ENCODE measurements at places on chromosomes 3 and 15.

DNA sequence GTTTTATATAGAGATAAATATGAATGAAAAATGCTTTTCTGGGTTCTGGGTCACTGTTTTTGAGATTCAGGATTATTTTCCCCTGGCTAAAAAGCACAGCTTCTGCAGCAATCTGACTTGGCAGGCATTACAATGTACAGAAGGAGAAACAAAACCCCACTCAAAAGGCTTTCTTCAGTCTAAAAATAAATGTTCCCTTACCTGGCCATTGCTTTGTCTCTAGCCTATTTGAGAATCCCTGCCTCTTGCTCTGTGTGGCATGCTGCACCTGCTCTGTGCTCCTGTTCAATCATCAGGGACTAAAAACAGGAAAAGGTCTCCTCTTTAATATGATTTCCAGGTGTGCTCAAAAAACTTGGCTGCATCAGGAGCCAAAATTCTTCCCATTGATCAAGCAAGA is 187.4 kb upstream of the STAC start:
- no peak for DNase-seq

DNA sequence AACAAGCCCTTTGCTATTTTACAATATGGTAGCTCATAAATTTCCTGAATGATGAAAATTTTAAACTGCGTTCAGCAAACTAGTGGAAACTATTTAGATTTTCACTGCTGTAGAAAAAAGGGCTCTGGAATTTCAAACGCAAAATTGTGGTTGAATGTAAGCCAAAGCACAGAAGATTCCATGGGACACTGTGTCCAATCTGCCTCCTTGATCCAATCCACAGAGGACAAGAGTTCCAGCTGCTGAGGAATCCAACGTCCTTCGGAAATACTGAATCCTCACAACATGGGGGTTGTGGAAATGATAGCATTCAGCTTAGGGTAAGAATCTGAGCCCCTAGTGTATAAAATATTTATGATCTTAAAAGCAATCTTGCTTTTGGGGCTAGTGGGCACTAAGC is 161.0 kb downstream of the PLD1 start:
- no peak for DNase-seq

GRCh38 chr3:139227165-139227564 is 116.7 kb upstream of the MRPS22 start:
- DNase-seq = no peak

- no peak for DNase-seq
These were observed 4.2 kb downstream of the RAP2B start for GRCh38 chr3:153166206-153166605.

DNA sequence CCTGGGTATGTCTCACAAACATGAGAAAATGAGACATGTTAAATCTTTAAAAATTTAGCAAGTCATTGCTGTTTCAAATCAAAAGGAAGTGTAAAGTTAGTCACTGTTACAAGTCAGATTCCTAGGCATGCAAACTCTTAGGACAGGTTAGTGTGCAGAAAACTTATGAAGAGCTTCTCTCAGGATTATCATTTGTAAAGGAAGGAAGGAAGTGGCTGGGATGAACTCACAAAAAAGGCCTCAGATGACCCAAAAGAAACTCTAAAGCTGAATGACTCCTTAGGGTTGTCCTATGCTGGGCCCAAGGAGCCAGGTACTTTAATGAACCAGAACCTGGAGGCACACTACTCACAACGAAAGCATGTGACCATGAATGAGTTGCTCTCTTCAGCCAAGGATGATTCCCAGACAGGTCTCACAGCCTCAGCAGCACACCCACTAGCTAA is 25.0 kb downstream of the MSL2 start:
- DNase-seq = no peak

DNA sequence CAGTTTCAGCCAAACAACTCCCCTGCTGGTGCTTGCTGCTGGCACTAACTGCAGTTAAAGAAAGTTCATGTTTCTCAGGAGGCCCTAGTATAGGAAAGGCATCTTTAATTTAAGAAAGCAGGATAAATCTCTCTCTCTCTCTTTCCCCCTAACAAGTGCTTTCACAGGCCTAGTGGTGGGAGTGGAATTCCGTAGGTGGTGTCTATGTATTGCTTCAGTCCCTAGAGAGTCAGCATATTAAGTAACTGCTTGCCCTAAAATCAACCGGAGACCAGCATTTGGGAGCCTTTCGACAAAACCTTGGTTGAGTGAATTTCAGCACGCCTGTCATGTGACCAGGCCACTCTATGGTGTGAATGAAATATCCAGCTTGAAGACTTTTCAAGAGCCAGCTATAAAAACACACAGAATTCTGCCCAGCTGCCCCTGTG is 169.2 kb upstream of the TGFBR2 start:
- DNase-seq = no peak

All from HL-60 (cell line).